ENCODE measurements at places on chromosomes 5 and 9.

GRCh38 chr5:101346906-101347305 lies 443.8 kb upstream of the ST8SIA4 start:
- no peak for DNase-seq

- no peak for DNase-seq
Measured at GRCh38 chr9:135247227-135247930, 159.9 kb downstream of the OLFM1 start.

- DNase-seq, result no peak
Measured at GRCh38 chr5:2282034-2282690, 399.4 kb upstream of the IRX4 start.

- no peak for DNase-seq
Measured at GRCh38 chr5:98500811-98501210, 272.7 kb upstream of the RGMB start.

- no peak for DNase-seq
Measured at GRCh38 chr5:10339058-10339811, 14.3 kb upstream of the MARCHF6 start.

- DNase-seq, result peak; percentile 39
Measured at GRCh38 chr5:143968071-143968878, 156.3 kb downstream of the HMHB1 start.

- no peak for DNase-seq
Measured at GRCh38 chr5:178350361-178351220, 118.0 kb upstream of the PHYKPL start.

DNA sequence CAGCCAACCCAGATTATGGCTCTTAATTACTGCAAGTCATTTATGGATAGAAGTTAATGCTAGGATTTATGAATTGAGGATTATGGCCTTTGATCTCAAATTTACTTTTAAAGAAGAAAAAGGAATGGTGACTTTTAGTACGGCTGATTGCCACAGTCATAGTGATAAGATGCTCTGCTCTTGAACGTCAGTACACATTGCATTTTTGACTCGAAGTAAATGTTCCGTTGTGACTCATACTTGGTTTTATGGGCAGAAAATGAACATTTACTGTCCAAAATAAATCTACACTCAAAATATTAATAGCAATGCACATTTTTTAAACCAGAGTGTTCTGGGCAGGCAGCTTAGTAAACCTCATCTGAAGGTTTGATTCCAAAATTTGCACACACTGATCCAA lies 830 bp downstream of the ADAMTSL1 start:
- DNase-seq, result no peak

- DNase-seq, result no peak
Measured at GRCh38 chr5:134507452-134507851, 18.0 kb upstream of the JADE2 start.

- DNase-seq, result no peak
Measured at GRCh38 chr5:172956936-172957335, 2.3 kb upstream of the RPL26L1 start.

- no peak for DNase-seq
Measured at GRCh38 chr5:112975721-112976431, 722 bp upstream of the DCP2 start.

DNA sequence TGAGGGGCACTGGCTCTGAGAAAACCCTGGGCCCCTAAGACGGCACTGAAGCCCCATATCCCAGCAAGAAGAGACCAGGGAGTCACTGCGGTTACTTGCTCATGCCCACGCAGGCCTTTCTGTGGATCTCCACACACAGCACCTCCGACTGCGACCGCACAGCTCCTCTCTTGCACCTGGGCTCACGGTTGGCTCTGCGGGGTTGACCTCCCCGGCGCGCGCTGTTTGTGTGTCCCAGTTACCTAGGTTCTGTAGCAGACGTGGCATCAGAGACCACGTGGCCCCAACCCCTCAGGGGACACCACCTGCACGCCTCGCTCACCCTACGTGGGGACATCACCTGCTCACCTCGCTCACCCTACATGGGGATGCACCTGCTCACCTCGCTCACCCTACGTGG lies 12.7 kb downstream of the LPCAT1 start:
- no peak for DNase-seq

DNA sequence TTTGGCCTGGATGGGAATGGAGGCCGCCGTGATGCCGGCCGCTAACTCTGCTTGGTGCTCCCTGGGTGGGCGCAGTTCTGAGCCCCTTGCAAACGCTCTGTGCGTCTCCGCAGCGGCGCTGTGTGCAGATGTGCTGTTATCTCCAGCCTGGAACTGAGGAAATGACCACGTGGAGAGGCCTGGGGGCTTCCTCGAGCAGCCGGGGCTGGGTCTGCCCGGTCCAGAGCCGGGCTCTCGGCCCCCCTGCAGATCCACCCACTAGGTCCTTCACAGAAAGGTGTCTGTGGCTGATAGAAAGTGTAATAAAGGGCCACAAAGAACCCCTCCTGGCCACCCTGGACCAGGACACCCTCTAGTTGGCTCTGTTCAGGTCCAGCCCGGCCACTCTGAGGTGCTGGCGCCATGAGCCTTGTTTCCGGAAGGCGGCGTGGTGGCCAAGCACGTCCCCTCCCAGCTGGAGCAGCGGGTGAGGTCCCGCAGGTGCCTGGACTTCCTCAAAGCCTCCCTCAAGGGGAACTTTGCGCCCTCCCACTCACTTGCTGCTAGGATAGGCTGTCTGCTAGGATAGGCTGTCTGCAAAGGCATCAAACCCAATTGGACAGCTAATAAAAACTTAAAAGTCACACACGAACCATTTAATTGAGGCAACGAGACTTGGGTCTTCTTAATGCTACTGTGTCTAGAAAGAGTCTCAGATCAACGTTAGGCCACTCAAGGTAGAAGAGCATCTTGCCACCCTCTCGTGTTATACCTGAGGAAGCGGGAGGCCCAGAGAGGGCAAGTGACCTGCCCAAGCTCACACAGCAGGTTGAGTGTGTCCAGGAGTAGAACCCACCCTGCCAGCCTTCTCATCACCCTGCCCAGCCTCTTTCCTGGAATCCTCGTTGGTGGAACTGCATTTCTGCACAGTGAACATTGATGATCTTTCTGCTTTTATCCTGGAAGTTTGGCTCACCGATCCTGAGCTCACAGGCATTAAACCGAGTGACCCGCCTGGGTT lies 109.3 kb upstream of the FCN2 start:
- no peak for DNase-seq

DNA sequence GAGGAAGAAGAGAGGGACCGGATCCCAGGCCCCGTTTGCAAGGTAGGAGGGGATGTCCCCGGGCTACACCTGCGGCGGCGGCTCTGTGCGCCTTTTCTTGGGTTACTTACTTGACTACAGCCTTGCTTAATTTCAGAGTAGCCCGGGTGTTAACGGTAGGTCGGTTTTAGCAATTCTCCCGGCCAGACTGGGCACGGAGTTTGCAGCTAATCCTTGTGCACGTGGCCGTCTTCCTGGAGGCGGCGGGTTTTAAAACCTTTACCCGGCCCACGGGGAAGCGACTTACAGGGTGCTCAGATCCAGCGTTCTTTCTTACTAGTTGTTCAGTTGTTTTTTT lies 313 bp downstream of the BRIX1 start:
- no peak for DNase-seq

DNA sequence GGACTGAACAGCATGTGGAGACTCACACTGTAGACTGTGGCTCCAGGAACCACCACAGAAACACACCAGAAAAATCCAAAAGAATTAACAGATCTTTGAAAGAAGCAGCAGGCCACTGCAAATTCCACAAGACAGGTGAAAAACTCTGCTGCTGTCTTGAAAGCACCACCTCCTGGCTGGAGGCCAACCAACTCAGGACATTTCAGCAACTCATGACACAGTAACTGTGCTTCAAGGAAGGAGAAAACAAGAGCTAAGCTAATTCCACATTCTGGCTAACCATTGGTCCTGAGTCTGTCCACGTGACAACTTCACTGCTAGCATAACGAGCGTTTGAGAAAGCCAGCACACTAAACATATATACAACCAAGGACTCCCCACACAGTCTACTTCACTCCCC lies 625.1 kb downstream of the PRELID2 start:
- DNase-seq, result no peak

- DNase-seq, result no peak
Measured at GRCh38 chr5:73740274-73740790, 114.3 kb downstream of the ARHGEF28 start.

DNA sequence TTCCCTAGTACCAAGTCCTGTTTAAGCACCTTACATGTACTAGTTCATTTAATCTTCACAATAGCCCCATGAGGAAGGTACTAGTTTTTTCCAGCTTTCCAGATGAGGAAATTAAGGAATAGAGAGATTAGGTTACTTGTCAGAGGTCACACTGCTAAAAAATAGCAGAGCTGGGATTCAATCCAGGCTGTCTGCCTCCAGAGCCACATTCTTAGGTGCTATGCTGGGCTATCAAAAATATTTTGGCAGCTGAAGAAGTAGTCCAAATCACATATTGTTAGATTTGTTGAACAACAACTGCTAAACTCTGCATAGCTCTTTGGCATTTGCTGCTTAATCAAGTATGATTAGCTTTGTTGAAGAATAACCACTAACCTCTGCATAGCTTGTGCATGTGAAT lies 591.5 kb upstream of the KLF4 start:
- no peak for DNase-seq

DNA sequence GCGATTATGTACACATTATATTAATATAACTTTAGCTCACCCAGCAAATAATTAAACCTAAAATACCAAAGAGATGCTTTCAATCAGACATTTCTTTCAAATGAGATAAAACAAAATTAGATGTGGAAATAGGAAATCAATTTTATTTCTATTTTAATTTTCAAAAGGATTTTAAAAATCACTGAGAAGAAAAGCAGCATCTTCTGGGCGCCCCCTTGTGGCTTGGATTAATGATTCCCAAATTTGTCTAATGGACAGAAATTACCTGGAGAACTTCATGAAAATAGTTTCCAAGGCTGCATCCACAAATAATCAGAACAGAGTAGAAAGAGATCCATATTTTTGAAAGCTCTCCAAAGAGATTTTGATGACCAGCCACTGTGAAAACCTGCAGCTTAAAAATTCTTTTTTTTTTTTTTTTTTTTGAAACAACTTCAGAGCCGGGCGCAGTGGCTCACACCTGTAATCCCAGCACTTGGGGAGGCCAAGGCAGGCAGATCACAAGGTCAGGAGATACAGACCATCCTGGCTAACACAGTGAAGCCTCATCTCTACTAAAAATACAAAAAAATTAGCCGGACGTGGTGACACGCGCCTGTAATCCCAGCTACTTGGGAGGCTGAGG lies 50.9 kb upstream of the CEMIP2 start:
- DNase-seq, result no peak

- no peak for DNase-seq
Measured at GRCh38 chr5:447501-447900, 4.5 kb downstream of the EXOC3 start.

All from smooth muscle cell of the brain vasculature (primary cell).